ENCODE measurements at places on chromosomes 1 and 21.

DNA sequence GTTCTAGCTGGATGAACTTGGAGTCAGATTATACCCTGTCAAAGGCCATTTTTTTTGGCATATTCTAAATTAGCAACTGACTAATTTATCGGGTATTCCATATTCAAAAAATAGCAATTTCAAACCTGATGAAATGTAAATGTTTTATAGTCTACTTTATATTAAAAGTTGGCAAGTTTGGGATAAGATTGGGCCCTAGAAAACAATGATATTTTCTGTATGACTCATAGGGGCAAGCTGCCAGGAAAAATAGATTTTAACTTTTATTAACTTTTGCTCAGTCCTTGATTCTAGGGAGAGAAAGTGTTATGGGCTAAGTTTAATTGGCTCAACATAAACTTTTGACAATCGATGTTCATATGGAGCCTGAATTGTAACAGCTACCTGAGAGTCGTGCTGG lies 576.9 kb upstream of the B3GALT2 start:
- no peak for DNase-seq

DNA sequence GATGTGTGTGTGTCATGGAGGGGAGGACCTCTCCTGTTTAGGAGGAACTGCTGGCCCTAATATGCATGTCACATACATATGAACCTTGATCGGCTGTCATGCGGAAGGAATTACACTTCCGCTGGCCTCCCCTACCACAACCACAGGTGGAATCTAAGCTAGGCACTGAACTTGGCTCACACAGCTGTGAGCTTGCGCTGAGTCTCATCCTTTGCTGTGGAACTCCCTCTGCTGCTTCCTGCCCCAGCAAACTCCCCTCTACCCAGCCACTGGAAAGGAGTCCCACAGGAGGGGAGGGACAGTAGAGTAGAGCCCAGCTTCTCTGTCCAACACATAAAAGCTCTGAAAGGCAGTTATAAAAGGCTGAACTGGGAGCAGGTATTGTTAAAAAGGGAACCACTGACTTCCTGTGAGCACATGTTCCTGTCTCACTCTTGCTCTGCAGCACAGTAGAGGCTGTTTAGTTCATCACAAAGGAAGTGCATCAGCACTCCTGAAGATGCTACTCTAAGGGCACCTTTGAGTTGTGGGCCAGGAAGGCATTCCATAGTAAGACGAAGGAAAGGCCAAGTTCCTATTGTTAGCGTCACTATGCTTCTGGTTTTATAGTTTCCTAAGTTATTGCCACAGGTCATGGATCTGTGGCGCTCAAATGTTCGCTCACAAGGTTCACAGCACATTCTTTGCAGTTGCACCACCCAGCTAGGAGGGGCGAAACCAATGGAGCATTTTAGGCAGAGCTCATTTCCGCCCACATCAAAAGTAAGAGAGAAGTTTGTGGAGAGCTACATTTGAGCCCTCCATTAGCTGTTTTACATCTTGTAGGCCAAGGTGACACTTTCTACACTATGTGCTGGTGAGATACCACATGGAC lies 17.7 kb upstream of the PTPRC start:
- no peak for DNase-seq

GRCh38 chr1:43197343-43198127 lies 25.4 kb downstream of the CFAP57 start:
- DNase-seq = no peak

DNA sequence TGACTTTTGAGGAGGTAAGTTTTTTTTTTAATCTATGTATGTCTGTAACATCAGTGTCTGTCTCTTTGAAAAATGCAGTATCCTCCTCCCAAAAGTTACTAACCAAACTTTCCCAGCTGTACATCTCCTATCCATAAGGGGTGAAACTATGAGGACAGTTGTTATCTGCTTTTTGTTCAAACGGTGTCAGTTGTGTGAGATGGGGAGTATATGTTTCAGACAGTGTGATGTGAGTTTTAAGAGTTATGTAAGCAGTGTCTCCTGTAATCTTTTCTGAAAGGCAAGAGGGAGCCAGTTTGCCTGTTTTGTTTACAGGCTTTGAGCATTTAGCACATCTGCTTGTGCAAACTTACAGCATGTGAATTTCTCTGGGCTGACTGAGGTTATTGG lies 34.8 kb upstream of the CACYBP start:
- no peak for DNase-seq

DNA sequence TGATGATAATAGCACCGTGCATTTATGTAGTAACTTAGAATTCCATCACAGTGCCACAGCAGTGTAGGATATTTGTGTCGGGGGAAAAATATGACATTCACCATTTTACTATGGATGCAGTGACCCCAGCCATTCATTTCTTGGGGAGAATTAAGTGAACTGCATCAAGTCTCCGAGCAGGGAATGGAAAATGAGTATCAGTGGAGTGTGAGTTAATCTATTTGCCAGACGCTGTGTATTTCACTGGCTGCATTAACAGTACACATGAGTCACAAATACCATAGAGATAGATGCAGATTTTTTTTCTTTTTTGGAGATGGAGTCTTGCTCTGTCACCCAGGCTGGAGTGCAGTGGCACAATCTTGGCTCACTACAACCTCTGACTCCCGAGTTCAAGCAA lies 33.8 kb upstream of the SLC45A1 start:
- no peak for DNase-seq

DNA sequence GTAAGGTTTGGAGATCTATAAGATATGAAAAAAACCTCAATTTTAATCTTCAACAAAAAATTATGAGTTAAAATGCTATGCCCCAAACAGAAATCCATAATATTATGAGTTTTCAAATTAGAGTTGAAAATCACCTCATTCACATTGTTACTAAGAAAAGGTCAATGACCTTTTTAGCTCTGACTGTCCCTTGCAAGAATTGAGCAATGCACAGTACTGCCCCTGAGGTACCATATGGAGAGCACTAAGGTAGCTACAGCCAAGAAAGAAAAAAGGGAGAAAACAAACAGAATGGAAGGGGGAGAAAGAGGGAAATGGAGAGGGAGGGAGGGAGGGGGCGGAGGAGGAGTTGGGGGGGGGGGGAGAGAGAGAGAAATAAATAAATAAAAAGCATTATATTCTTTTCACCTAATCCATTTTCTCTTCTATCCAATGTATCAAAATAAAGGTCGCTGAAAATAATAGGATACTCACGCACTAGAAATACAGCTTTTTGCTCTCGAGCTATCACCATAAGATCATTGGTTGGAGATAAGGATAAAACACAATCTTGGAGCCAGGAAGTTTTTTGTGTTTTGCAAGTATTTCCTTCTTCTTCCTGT lies 58.8 kb downstream of the RAB3GAP2 start:
- DNase-seq = no peak

DNA sequence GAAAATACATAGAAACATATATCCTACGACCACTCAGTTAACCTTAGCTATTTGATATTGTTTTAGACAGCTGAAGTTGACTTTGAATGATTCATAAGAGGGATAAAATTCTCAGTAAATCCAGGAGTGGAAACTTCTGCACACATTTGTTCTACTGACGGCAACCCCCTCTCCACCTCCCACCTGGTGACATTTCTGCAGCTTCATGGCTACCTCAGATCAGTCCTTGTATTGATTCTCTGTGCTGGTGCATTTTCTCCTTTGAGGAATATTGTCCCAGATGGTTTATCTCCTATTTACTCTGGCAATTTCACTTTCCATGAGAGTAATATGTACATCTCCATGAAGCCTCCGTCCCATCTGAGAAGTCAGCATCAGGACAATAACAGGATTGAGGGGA lies 57.7 kb upstream of the COA6 start:
- DNase-seq = no peak

- no peak for DNase-seq
Measured at GRCh38 chr1:91201176-91201575, 179.3 kb upstream of the ZNF644 start.

DNA sequence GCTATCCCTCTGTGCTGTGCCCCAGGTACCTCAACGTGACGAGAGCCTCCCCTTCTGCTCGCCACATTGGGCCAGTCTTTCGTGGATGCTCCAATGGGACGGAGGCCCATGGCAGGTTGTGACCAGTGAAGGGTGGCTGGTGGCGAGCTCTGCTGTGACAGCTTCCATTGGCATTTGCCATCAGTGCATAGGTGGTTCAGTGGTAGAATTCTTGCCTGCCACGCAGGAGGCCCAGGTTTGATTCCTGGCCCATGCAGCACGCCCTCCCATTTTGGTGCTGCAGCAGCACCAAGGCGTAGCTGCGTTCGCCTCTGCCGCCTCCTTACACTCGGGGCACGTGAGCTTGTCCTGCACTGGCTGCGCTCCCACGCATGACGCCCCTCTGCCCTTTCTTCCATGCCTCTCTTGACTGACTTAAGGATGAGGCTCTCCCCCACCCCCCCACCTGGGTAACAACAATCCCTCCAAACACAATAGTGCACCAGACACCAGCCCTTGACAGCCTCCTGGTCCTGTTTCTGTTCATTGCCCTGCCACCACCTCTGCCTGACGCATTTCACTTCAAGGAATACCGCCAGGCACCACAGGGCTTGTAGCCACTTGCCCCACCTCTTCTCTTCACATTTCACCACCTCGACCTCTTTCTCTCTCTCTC lies 24.7 kb upstream of the FCGR2A start:
- DNase-seq = no peak

DNA sequence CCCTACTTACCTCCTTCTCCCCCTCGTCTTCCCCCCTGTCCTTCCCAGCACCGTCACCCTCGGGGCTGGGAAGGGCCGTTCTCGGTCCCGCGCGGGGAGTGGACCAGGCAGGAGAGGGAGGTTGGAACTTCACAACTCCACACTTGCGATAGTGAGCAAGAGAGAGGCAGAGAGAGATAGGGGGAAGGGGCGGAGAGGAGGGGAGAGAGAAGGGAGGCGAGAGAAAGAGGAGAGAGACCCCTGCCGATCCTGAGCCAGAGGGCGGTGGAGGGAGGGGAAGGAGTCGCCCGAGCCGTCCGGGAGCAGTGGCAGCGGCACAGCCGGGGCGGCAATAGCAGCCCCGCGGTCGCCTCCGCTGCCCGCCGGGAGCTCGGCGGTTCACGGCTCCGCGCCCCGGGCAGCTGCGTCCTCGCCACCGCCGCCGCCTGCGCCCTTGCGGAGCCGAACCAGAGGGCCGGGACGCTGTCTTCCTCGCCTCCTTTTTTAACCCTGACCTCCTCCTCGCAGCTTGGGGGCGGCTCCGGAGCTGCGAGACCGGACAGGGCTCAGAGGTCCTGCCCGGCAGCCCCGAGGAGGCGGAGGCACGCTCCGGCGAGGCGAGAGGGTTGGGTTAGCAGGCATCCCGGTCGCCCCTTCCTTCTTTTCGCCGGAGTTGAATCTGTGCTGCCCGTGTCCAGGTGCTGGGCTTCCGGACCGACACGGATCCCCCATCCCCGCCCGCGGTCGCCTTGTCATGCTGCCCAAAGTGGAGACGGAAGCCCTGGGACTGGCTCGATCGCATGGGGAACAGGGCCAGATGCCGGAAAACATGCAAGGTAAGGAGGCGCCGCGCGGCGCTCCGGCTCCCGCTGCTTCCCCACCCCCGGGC lies 11.7 kb downstream of the NR5A2 start:
- DNase-seq = no peak

DNA sequence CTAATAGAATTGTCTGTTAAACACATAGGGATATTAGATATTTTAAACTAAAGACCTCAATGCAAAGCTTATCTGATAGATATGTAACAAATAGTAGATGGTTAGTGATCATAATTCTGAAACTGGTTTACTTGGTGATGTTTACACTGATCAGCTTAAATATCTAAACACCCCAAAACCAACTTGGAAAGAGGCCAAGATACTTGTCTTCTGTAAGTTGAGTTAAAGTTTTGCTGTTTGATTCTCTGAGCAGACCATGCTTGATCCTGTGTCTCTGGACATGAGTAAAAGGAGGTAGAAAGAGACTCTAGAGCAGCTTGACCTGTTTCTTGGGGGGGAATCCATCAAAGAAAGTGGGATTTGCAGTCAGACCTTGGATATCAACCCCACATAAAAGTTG lies 107.5 kb downstream of the NEK7 start:
- DNase-seq = no peak

DNA sequence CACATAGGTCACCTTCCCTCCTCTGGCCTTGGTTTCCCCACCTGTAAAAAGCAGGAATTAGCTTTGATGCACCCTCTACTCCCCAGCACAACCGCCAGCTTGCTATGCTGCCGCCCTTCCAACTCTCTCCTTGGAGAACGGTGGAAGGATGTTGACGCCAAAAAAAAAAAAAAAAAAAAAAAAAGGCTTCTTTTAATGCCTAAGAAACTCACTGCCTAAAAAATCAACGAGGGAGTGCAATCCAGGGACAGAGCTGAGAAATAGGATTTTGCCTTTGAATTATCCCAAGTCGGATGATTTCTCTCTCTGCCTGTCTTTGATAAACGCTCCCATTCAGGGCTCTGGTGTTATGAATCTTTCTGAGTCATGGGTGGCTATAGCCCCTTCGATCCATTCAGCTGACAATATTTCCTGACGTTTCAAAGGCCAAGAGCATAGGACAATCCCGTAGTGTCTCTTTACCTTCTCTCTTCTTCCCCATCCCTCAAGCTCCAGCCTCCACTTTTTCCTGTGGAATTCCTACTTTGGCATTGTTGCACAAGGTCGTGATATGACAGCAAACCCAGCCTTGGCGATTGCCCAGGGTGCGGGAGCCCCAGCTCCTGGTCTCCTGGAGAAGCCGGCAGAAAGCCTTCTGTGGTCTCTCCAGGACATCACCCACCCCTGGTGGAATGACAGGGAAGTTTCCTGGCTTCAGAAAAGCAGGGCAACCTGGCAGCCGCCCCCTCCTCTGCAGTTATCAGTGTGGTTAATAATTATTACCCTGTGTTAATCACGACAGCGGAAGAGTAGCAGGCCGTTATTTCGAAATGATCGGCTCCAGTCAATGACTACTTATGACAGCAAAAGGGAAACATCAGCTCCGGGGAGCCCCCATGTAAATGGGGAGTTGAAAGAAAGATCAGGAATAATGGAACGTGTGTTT lies 8.0 kb upstream of the PLXNA2 start:
- peak; percentile 70 for DNase-seq

DNA sequence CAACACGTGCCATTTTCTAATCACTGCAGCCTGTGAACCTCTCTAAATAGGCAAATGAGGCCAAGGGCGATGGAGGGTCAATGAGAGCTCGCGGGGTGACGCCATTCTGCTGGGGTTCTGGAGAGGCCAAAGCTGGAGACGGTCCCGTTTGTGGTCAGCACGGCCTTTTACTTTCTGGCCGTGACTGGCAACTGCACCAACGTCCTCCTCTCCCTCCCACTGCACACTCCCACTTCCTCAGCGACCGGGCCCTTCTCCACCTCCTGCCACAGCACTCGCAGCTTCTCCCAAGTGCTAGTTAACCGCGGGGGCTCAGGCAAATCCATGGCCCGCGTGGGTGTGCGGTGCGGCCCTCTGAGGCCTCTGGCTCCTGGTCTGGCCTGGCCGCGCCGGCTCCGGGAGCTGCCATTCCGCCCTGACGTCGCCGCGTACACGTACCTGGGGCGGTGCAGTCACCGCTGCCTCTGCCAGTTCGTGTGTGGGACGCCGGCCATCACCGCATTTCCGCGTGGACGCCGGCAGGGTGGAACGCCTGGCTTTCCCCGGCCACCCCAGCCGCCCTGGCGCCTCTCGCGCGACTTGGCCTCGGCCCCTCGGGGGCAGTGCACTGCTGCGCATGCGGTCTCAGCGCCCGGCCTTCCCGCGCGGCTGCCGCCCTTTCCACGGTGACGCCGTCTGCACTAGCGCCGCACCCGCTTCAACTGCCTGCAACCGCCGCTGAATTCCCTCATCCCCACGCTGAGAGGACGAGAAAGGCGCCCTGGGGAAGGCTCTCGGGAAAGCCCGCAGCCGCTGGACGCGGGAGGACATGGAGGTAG lies 18.2 kb downstream of the OR2C3 start:
- no peak for DNase-seq
